Activated T-helper 2 cell treated with anti-CD3 and anti-CD28 coated beads, Interferon-gamma antibody, Interleukin-2, Interleukin-4, amounts not matched to agents 10 μg/mL and 5 μg/mL and 100 μg/mL, durations not matched to agents 14 hours and 24 hours and 36 hours (primary cell): ENCODE measurements at places on chromosomes 5 and 9.

DNA sequence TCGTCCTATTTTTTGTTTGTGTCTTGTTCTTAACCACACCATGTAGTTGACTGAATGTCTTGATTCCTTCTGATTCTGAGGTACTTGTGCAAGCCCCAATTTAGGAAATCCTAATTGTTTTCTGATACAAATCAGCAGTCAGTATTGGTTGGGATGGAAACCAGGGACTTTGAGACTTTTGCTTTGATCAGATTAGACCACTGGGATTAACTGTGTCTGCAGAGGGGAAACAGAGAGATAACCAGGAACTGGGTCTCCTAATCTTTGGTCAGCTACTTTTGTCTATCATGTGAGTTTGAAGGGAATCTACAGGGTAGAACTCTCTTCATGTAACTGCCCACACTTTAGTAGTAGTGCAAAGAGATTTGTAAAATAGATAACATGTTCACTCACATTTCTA, 173.8 kb upstream of the POC5 start:
- no peak overlapping the region for H3K27ac ChIP-seq
- no peak overlapping the region for H3K4me3 ChIP-seq
- DNase-seq = no peak
- H3K36me3 ChIP-seq = no peaks in the 10 kb centered on the region

GRCh38 chr9:99261923-99262322, 39.8 kb downstream of the SEC61B start:
- H3K36me3 ChIP-seq = no peaks in the 10 kb centered on the region
- H3K4me1 ChIP-seq = peaks cover 41% of the 10 kb centered on the region
- no peak for DNase-seq
- no peak overlapping the region for H3K27ac ChIP-seq

DNA sequence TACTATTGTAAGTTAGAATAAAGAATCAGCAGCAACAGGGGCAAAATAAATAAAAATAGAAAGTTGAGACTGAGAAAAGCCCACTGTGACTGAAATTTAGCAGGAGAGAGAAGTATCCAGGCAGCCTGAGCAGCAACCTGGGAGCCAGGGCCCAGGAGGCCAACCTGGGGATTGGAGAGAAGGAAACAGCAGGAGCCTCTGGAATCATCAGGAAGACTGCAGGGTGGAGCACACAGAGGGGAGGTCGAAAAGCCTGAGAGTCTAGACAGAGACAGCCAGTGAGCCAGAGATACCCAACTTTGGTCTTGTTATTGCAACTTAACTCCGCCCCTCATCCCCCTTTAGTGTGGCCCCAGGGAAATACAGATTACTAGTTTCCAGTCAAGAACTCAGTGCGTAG, 98.6 kb downstream of the SLC1A3 start:
- H3K36me3 ChIP-seq = peaks cover 2% of the 10 kb centered on the region
- H3K27me3 ChIP-seq = no peaks in the 10 kb centered on the region
- H3K27ac ChIP-seq = no peak overlapping the region
- no peaks in the 10 kb centered on the region for H3K4me1 ChIP-seq
- no peak for DNase-seq

GRCh38 chr5:175340180-175340579, 103.8 kb downstream of the DRD1 start:
- no peak overlapping the region for H3K27ac ChIP-seq
- no peak for DNase-seq

DNA sequence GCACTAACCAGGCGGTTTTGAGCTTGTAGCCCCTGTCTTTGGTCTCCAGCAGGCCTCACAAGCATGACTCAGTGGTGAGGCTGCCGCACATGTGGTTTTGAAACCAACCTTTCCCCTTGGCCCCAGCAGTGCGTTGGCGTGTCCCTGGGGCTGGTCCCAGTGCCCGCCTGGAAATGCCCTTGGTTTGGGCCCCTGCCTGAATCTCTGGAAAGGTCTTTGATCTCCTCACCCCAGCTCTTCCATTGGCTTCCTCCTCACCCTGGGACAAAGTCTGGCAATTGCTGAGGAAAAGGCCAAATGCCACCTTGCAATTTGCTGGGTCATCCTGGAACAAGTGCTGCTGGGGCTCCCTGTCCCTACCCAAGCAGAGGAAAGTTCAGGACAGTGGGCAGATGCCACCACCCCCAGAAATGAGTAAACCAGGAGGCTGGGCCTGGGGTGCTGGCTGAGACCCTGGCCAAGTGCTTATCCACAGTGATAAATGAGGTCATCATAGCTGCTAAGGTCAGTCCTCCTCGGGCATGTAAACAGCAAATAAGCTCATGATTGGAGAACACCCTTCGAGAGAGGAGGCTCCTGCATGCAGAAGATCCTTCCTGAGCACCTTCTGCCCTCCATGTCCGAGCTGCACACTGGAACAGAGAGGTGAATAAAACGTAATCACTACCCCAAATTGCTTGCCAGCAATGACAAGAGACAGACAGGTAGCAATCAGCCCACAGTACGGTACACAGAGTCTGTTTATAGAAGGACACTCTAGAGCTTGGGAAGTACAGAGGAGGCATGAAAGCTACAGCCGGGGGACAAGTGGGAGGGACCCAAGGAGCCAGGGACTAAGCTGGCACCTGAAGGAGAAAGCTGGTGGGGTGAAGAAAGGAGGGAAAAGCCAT, 98.9 kb upstream of the CPEB4 start:
- H3K27ac ChIP-seq = no peak overlapping the region
- H3K4me1 ChIP-seq = no peaks in the 10 kb centered on the region
- DNase-seq = no peak
- no peak overlapping the region for H3K4me3 ChIP-seq
- peaks cover 2% of the 10 kb centered on the region for H3K27me3 ChIP-seq

DNA sequence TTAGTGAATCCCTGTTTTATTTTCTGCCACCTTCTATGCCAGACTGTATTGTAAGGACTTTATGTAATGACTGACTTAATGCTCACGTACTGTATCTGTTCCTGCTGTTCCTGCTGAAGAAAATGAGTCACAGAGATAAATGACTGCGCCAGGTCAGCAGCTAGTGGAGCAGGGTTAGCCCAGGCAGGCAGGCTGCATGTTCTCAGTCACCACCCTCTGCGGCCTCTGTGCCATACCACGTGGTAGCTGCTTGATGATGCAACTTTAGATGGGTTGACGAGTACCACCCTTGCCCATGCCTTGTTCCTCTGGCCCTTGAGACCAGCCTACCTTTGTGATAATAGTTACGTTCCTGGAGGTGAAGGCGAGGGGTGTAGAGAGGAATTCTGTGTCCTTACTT, 161.9 kb downstream of the TRIO start:
- H3K4me3 ChIP-seq = no peak overlapping the region
- DNase-seq = no peak
- H3K27me3 ChIP-seq = no peaks in the 10 kb centered on the region
- H3K4me1 ChIP-seq = no peaks in the 10 kb centered on the region

DNA sequence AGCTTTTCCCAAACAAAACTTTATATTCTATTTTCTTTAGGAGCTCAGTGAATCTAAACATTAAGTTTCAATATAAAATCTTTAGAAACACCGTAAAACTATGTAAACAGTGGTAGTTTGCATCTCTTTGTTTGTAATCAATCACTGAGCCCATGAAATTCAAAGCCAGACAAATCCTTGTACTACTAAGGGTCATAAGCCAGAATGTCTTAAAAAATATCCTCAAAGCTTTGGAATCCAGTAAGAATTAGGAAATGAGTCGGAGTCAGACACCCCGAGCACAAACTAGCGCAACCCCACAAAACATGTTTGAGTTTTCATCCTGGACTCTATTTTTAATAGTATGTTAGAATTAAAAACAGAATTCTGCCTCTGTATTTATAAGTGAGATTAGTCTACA, 153.8 kb downstream of the HSPA4 start:
- no peak overlapping the region for H3K27ac ChIP-seq
- DNase-seq = no peak
- no peak overlapping the region for H3K4me3 ChIP-seq
- no peaks in the 10 kb centered on the region for H3K4me1 ChIP-seq
- H3K27me3 ChIP-seq = peaks cover 8% of the 10 kb centered on the region
